ENCODE measurements at places on chromosomes 13 and 19.

GRCh38 chr19:39236527-39236926 lies 8.3 kb downstream of the IFNL3 start:
- DNase-seq = peak; percentile 12

DNA sequence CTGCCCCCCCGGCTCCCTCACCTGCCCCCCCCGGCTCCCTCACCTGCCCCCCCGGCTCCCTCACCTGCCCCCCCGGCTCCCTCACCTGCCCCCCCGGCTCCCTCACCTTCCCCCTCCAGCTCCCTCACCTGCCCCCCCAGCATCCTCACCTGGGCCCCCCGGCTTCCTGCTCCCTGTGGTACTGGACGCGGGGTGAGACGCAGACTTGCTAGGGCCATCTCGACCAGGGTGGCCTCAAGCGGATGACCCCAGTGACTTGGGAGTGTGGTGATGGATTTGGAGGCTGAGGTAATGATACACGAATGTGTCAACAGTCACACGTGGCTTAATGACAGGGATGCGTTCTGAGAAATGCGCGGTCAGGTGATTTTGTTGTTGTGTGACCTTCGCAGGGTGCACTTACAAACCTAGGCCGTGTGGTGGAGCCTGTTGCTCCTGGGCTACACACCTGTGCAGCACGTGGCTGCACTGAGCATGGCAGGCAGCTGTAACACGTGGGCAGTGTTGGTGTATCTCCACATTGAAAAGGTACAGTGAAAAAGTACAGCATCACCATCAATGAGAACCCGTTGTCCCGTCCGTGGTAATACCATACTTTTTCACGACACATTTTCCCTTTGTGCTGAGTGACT lies 197.8 kb downstream of the TEX29 start:
- no peak for DNase-seq

DNA sequence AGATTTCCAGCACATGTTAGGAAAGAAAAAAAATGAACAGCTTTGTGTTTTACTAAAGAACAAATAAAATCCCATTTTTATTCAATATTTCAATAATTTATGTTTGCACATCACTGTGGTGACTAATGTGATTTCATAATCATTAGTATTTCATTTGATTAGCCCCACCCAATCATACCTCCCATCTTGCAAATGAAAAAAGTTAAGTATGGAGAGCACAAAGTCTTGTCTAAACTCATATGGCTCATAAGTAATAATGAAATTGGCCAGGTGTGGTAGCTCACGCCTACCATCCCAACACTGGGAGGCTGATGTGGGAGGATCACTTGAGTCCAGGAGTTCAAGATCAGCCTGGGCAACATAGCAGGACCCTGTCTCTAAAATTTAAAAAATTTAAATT lies 3.8 kb downstream of the ZNF490 start:
- DNase-seq = no peak

DNA sequence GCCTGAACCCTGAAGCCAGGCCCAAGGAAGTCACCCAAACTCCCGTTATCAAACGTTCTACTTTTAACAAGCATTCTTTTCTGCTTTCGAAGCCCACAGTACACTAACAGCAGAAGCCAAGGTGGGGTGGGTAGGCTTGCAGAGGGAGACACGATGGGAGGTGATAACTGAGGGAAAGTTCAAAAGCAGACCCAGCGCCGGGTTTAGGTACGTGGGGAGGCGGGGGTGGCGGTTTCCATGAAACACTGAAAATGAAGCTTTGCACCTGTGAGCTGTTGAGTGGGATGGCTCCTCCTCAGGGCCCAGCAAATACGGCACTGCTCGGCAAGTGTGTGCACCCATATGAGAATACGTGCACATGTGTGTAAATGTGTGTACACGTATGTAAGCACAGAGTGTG lies 49.8 kb downstream of the KLF2 start:
- DNase-seq = no peak

GRCh38 chr19:38901683-38902082 lies 1.9 kb downstream of the NFKBIB start:
- DNase-seq = no peak

GRCh38 chr19:38034492-38034860 lies 127.5 kb downstream of the SIPA1L3 start:
- no peak for DNase-seq

Data from activated CD4-positive, alpha-beta T cell treated with anti-CD3 and anti-CD28 coated beads, Interleukin-2, amount 50 U/mL, for 48 hours (primary cell).